ENCODE measurements at places on chromosomes 2 and 18.

DNA sequence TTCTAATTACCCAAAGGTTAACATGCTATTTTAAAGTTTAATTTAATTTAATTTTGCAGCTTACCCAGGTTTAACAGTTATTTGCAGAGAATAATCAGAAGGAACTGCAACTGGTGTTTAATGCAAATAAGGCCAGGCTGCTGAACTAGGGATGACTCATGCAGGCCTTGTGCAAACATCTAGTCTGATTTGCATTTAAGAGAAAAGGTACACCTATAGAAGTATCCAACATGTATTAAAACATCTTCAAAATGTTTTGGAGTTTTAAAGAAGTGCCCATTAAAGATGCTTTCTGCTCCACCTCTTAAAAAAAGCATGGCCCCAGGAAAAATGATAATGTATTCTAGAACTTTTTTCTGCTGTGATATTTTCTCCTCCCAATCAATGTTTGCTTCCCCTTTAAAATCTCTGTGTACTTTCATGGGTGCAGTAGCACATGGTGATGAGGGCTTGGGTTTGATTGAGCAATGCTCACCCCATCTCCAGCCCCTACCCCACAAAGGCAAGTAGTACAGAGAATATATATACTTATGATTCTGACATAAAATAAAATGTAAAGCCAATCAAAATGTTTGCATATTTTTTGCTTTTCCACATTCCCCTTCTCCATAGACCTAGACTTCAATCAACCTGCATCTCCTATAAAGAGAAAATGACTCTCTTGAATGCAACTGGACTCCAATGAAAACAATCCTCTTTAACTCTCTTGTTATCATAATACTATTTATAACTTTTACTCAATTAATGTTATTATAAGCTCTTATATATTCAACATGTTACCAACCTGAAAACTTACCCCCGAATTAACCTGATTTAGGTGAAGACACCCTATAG is 54.1 kb downstream of the ATP8B1 start:
- no peak for DNase-seq

GRCh38 chr2:19988600-19988999 is 1.3 kb downstream of the WDR35 start:
- no peak for DNase-seq

DNA sequence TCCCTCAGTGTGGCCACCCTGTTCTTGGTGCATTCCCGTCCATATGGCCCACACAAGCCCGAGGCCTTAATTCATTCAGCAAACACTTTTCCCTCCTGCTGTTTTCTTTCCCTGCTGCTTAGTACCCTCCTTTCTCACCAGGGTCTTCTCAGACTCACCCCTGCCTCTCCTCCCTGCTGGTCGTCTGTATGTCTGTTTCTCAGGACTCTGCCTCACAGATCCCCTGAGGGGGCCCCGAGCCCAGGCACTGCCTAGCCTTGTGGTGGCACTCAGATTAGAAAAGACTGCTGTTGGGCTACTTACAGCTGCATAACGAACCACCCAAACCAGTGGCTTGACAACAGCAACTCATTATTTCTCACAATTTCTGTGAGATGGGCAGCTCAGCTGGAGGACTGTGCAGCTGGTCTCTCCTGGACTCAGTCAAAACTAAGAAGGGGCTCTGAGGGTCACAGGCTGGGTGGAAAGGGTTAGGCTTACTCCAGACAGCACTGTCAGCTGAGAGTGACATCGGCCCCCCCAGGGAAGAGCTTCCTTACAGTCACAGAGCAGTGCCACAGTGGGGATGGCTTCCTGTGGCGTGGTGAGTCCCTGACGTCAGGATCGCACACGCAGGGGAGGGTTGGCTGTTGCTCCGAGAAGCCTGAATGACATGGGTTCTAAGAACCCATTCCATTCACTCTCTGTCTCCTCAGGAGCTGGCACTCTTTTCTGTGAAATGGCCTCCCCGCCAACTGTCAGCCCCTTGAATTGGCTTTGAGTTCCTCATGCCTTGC is 139.0 kb downstream of the UXS1 start:
- DNase-seq: no peak

DNA sequence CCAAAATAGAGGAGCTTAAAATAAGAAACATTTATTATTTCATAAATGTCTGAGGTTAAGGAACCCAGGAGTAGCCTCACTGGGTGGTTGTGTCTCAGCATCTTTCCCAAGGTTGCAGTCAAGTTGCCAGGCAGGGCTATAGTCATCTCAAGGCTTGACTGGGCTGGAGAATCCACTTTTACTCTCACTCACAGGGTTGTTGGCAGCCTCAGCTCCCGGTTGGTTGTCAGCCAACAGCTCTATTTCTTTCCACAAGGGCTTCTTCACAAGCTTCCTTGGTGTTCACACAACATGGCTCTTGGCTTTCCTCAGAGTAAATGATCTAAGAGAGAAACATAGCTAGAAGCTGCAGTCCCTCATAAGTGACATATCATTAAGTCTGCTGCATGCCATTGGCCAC is 55.6 kb upstream of the TEX51 start:
- no peak for DNase-seq

DNA sequence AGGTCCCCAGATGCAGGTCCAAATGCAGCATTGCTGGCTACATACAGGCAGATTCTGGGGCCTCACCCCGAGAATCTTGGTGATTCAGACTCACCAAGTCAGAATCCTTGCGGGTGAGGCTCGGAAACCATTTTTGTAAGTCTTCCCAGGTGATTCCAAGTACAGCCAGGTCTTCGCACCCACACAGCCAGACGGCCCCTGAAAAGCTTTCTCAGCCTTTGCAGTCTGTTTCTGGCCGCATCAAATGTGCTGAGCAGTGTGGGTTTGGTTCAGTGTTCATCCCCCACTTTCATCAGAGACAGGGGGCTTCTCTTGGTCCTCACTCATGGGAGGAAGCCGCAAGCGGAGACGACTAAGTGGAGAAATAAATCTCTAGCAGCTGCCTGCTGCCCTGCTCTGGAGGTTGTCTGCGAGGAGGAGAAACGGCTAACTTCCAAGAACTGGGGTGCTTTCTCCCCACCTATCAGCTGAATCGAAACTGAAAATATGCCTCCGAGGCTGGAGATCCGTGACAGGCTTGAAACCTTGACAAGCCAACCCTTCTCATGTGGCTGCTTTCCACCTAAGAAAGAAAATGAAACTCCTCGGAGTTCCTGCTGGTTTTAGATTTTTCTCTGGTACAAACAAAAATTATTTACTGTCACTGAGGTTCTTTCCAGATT is 8.9 kb upstream of the TMEM185B start:
- peak; percentile 49 for DNase-seq

GRCh38 chr2:175571078-175571653 is 389.7 kb upstream of the ATP5MC3 start:
- DNase-seq: no peak

DNA sequence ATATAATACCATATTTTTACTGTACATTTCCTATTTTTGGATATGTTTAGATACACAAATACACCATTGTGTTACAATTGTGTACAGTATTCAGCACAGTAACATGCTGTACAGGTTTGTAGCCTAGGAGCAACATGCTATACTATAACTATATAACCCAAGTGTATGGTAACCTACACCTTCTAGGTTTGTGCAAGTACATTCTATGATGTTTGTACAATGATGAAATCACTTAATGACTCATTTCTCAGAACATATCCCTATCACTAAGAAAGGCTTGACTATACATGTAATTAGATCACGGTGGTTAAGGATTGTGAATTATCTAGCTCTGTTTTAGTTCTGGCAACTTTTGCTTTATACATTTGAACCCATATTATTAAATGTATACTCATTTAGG is 31.3 kb downstream of the NPHP1 start:
- no peak for DNase-seq

GRCh38 chr2:39922679-39923405 is 143.8 kb upstream of the THUMPD2 start:
- DNase-seq: no peak

- no peak for DNase-seq
Observed at GRCh38 chr2:170139276-170139967, 38.5 kb upstream of the MYO3B start.

GRCh38 chr18:68314403-68314802 is 400.5 kb downstream of the TMX3 start:
- DNase-seq: no peak

- DNase-seq: no peak
Observed at GRCh38 chr2:128298846-128299507, 19.7 kb downstream of the HS6ST1 start.

DNA sequence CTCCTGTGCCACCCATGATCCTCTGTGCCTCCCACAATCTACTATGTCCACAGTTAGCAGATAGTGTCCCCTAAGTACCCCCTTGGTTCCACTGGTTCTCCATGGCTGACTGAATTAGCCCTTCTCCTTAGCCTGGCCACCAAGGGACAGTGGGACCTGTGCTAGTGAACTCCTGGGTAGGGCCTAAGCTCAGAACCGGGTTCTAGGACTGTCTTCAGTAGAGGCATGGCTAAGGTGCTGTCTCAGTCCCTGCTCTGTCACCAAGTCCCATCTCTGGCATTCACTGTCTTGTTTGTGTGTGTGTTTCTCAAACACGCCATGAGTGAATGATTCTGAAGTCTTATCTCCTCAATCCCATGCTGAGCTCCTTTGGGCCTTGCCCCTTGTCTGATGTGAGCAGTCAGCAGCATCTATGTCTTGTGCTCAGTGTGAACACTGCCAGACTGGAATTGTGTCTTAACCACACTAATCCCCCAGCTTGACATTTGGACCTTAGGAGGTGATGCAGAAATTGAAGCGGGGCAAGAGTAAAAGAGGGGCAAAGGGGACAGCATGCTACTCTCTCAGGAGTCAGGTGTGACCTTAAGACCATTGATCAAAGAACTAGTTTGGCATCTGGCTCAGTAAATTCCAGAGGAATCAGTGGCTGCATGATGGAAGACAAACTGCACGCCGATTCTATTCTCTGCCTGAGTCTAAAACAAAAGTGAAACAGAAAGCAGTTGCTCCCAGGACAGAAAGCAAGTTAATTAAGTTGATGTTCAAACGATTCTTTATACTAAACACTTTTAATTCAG is 190.5 kb downstream of the ALPK2 start:
- DNase-seq: no peak

DNA sequence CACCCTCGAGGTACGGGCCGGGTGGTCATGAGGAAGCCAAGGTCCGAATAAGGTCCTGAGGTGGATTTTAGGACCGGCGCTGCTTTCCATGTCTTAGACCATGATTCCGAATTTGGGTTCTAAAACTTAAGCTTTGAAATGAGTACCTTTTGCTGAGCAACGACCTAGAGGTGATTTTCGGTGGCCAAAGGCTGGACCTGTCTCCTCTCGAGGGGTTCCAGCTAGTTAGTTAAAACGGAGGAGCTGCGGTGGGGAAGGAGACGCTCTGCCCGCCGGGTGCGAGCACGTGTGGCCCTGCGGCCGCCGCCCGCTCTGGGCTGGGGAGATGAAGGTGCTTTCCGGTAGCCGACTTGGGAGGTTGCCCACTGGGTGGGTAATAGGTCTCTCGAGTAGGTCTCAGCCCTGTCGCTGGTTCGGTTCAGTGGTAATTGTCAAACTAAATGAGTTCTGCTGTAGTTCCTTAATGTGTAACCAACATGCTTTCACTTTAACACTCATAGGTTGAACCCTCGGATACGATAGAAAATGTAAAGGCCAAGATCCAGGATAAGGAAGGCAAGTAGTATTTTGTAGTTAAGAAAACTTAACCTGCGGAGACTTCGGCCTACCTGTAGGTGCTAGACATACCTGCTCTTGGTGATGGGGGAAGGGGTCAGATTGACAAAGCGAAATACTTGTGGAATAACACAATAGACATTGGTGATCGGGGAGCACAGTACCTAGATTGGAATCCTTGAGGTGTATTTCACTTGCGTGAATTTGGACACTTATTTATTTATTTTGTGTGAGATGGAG is 572 bp downstream of the RPS27A start:
- DNase-seq: no peak

- no peak for DNase-seq
Observed at GRCh38 chr2:208489687-208490086, 83.1 kb downstream of the PTH2R start.

- no peak for DNase-seq
Observed at GRCh38 chr2:31920962-31921361, 89.8 kb downstream of the MEMO1 start.

GRCh38 chr18:7926526-7926925 is 359.4 kb downstream of the PTPRM start:
- no peak for DNase-seq

DNA sequence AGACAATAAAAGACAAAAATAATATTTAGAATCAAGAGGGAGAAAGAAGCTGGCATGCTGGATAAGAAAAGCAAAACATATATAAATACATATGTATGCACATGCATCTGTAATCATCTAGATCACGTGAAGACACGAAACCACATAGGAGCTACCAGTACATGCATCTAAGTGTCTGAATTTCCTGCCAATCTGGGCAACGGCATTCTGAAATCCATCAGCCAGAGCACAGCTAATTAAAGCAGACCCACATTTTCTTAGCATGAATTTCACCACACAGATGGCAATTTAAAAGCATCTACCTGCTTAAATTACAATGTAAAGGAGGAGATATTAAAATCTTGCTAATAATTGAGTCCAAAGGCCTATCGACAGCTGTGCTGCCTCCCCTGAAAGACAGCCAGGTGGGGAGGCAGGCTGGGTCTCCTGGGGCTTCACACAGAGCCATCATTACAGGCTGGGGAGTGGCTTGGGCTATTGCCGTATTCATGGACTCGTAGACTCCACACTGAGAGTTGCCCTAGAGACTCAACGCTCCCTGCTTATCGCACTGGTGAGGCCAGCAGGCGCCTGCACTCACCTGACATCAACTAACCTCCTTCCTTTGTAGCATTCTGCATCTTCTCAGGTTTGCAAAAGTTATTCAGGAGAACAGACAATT is 272.5 kb upstream of the PXDN start:
- DNase-seq: no peak

DNA sequence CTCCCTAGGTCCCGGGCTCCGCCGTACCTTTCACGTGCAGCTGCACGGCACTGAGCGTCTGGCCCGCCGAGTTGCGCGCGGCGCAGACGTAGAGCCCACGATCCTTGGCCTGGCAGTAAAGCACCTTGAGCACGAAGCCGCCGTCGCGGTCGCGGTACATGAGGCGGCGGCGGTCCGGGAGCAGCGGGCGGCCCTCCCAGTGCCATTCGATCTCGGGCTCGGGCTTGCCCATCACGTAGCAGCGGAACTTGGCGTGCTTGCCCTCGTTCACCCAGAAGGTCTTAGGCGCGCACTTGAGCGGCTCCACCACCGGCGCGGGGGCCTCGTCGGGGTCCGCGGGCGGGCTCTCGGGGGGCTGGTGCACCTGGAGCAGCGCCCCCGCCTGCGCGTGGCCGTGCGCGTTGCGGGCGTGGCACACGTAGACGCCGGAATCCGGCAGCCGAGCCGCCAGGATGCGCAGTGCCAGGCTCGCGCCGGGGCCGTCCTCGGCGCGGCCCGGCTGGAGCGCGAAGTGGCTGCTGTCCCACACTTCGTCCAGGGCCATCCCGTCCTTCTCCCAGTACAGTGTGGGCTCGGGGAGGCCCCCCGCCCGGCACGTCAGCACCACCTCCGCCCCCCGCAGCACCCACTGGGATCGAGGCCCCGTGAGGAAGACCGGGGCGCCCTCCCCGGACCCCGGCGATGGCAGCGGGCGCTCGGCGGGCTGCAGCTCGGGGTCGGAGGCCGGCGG is 980 bp downstream of the OBSL1 start:
- DNase-seq: peak; percentile 13

- DNase-seq: no peak
Observed at GRCh38 chr2:127174136-127174535, 46.0 kb downstream of the CYP27C1 start.

GRCh38 chr18:61679836-61680235 is 213.0 kb downstream of the RNF152 start:
- DNase-seq: no peak

GRCh38 chr2:139367416-139367815 is 587.2 kb upstream of the NXPH2 start:
- DNase-seq: no peak

- DNase-seq: no peak
Observed at GRCh38 chr18:10681581-10682367, 155.9 kb downstream of the NAPG start.

GRCh38 chr2:208356846-208357574 is 49.6 kb upstream of the PTH2R start:
- DNase-seq: no peak

All from DMS79 (cell line).